ENCODE measurements at places on chromosomes 2 and 18.

GRCh38 chr2:120352696-120353590 is 7.0 kb downstream of the INHBB start:
- DNase-seq, result no peak

GRCh38 chr2:163655667-163656066 is 80.1 kb downstream of the FIGN start:
- no peak for DNase-seq

DNA sequence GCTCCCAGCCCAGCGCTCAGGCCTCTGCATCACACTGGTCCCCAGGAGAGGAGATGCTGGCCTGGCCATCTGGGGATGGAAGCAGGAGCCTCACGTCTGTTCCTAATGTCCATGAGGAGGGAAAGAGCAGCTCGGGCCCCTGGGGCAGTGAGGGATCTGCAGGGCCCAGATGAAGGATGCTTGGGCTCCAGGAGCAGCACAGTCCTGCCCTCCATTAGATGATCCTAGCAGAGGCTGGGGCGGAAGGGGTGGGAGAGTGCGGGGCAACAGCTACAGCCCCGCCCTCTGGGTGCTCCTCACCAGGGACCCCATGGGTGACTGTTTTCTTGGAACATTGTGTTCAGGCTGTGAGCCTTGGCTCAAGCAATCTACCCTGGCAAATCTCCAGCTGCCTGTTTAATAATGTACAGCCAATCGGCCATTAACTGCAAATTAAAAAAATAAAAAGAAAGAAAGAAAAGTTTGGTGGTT is 49.7 kb downstream of the TNS1 start:
- DNase-seq, result no peak

DNA sequence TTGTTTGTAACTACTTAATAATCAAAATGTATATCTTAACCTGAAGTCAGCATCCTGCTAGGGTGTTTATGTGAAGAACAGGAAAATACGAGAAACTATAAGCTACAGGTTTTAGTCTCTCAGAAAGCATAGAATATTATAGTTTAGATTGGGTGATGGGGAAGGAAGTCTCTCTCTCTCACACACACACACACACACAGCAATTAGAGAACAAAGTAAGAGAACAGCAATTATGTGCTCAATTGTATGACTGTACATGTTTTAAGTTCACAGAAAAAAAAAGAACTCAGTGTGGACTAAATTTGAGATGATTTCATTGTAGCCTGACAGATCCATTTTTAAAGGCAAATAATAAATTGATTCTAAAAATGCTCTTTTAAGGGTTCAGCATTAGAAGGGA is 94.3 kb upstream of the ZNF516 start:
- DNase-seq, result no peak

- no peak for DNase-seq
These were observed 164.9 kb downstream of the CCDC148 start for GRCh38 chr2:158291544-158292180.

DNA sequence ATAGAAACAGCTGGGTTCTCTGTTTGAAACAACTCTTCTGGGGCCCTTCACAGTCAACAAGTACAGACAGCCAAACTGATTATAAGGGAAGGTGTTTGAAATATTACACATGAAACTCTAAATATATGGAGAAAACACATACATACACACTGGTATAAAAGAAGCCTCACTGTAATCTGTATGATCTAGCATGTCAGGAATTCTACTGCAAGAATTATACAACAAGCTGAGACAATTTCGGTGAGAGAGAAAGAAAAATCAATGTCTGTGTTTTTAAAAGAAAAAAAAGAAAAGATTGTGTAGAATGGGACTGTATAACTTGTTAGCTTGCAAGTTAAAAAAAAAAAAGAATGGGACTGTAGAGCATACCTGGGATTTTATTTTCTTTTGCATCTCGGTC is 26.3 kb downstream of the IRS1 start:
- DNase-seq, result no peak

GRCh38 chr18:62713651-62714247 is 1.6 kb upstream of the PHLPP1 start:
- DNase-seq, result no peak

GRCh38 chr18:70058916-70059315 is 111.2 kb upstream of the CD226 start:
- DNase-seq, result no peak

GRCh38 chr18:47953471-47953931 is 23.0 kb upstream of the SMAD2 start:
- DNase-seq, result peak; percentile 70

- no peak for DNase-seq
These were observed 38.9 kb upstream of the GREB1L start for GRCh38 chr18:21203126-21203525.

- DNase-seq, result peak; percentile 92
These were observed 2.9 kb upstream of the MAL start for GRCh38 chr2:95022309-95023221.

GRCh38 chr2:239309398-239310245 is 91.2 kb downstream of the HDAC4 start:
- no peak for DNase-seq

GRCh38 chr18:44458777-44459176 is 221.9 kb upstream of the SETBP1 start:
- DNase-seq, result no peak

Data from lower leg skin (tissue), 4 donors.